ENCODE measurements at places on chromosomes 1 and 21.

DNA sequence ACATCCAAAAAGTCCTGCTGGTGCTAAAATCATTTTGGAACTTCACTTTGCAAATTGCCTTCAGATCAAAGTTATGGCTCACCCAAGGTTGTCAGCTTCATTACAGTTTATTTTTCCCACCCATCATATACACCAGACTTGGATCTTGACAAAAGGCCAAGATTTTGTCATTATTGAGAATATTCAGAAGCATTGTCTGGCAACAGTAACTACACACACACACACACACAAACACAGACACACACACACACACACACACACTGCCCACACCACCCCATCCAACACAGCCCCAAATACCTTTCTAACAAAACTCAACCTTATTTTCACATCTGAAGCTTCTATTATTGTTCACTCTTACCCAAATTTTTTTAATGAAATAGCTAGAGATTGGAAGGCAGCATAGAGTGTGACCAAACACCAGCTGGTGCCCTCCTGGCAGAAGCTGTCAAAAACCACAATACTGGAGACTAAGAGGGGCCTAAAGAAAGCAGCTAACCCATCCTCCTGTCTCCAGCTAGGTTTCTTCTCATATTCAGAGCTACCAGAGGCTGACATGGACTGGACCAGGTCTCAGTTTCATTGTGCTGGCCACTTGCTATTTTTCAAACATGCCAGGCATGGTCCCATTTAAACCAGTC, 139.1 kb upstream of the ZC3H11B start:
- DNase-seq: no peak

GRCh38 chr1:221025956-221026355, 146.7 kb downstream of the HLX start:
- no peak for DNase-seq

DNA sequence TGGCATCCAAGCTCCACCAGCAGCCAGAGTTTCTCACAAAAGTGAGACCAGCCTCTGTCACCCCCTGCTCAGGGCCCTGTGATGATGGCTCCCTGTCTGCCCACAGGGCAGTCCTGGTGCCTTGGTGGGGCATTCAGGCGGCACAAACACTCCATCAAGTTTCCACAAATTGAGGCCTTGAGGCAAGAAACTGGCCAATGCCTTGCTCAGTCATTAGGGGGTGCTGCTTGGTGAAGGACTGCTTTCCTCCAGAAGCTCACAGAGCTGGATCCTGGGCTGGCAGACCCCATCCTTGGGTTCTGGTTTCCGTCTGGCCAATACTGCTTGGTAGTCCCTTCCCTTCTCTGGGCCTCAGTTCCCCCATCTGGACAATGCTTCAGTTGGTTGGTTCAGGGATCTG, 12.5 kb upstream of the AHDC1 start:
- no peak for DNase-seq

- DNase-seq: peak; percentile 37
Observed at GRCh38 chr21:41361786-41362604, at the start of gene MX2. Gene MX2 (plus strand): TSS chr21:41362027. CDS start chr21:41376907, 14,880 bp downstream.

DNA sequence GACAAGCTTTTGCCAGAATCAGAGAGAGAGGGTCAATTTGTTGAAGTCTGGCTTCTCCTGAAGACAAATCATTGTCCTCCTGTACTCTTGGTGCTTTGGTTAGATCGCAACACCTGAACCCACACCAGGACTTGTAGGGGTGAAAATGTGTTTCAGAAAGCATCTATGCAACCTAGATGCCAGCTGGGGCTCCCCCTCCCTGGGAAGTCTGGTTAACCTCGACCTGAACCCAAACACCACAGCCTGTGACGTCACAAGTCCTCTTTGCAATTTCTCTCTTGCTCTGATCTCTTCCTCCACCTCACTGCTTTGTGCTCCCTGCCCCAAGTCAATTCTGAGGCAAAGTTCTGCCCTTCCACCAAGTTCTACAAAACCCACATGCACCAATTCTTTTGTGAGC, 42.8 kb upstream of the USP24 start:
- no peak for DNase-seq
